ENCODE measurements at places on chromosomes 5 and 9. TPM values are rescaled to one million over a fixed set of nuclear protein-coding genes. Genes with fewer than 3 reads are reported as not detected.

The SPATA31E1 gene
- not detected for total RNA-seq

The ZNF782 gene
- total RNA-seq = 3.1 TPM

The MCIDAS gene
- total RNA-seq = not detected

The CTNNAL1 gene
- total RNA-seq = 186 TPM
